ENCODE measurements at places on chromosomes 7 and 10.

GRCh38 chr7:69827558-69827957 is 229.3 kb downstream of the AUTS2 start:
- no peak for DNase-seq

- DNase-seq: no peak
Measured at GRCh38 chr10:121941532-121941931, 13.7 kb upstream of the ATE1 start.

DNA sequence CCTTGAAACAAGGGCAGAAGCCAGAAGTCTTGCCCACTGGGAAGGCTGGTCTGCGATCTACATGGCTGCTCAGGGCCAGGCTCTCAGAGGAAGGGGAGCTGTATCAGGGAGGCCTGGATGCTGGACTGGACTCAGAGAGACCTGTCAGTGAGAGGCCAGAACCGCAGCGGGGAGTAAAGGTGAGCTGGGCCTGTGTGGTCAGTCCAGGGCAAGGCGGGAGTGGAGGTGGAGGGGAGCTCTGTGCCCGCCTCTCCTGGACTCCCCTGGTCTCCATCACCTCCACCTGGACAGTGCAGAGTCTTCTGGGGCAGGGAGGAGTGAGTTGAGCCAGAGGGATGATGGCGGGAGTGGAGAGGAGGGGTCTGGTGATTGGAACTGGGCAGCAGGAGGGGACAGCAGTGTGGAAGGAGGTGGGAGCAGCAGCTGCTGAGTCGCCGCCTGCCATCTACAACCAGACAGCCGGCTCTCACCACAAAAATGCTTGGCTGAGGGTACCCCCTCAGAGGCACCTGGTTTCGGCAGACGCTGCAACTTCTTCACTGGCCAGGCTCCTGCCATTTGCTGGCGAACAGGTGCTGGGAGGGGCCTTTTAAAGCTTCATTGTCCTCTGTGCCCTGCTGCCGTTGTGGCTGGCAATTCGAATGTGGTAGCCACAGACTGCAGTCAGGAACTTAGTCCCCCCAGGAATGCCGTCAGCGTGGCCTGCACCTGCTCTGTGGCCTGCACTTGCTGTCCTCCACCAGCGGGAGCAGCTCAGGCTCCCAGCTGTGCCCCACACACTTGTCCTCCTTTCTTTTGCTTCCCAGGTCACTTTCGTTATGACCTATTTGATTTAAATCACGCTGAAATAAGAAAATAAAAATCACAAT is 3.5 kb downstream of the RASSF4 start:
- DNase-seq: peak; percentile 42

GRCh38 chr10:5595994-5596471 is 70.4 kb downstream of the ASB13 start:
- DNase-seq: no peak

DNA sequence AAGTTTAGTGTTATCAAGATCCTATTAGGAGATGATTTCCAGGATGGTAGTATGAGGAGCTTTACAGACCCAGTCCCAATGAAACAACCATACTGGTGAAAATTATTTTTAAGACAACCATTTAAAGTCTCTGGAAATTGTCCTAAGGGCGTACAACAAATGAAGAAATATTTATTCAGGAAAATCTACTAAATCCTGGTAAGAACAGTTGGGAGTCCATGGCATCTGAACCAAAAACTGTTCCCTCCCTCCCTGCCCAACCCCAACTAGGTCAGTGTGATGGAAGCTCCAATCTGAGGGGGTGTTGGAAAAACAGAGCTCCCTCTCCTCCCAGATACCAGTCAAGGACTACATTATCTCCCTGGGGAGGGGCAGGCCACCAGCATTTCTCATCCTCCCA is 74.7 kb upstream of the MKLN1 start:
- no peak for DNase-seq
